Activated naive CD8-positive, alpha-beta T cell treated with anti-CD3 and anti-CD28 coated beads, Interleukin-2, amount 50 U/mL, for 16 hours (primary cell): ENCODE measurements at places on chromosomes 2 and 18.

- DNase-seq, result no peak
Measured at GRCh38 chr2:145464866-145465265, 944.9 kb upstream of the ZEB2 start.

GRCh38 chr18:61535401-61535800, 202.2 kb downstream of the CDH20 start:
- no peak for DNase-seq

- DNase-seq, result no peak
Measured at GRCh38 chr18:79544386-79544963, 135.1 kb upstream of the CTDP1 start.

DNA sequence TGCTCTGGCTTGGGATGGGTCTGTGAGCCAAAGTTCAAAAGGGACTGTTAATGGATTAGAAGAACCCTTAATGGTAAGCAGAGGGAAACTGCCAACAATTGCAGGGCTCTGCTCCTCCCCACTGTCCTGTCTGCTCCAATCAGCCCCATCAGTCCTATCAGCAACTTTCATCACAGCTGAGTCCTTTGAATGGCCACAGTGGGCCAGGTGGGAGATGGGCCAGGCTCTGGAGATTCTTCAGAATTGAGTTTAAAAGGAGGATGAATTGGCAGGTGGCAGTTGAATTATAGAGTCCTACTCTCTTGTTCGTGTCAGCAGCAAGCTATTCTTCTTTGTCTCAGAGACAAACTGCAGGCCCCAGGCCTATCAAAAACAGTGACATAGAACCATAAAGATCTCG, 573.9 kb downstream of the EPHA4 start:
- DNase-seq, result no peak

DNA sequence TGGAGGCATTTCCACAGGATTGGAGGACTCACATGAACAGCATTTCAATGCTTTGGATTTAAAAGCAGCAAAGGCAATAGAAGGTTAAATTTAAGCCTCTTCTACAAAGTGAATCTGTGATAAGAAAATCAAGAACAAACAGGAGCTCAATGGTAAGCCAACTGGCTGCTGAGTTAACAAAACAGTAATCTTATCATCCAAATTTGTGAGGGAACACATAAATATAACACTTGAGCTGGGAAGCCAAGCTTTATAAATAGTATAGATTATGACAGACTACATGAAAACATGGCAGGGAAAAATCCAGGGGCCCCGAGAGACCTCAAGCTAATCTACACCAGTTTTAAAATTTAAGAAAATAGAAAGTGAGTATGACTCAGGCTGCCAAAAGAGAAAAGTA, 108.5 kb upstream of the PGAP1 start:
- DNase-seq, result no peak

GRCh38 chr2:18483896-18484295, 76.6 kb downstream of the RDH14 start:
- no peak for DNase-seq
